Renal cortex interstitium (tissue), 15 donors: ENCODE measurements at places on chromosomes 2 and 18. TPM values are rescaled to one million over a fixed set of nuclear protein-coding genes. Genes with fewer than 3 reads are reported as not detected.

- DNase-seq = no peak
Observed at GRCh38 chr18:58858591-58859468, 5.8 kb upstream of the ZNF532 start.

GRCh38 chr2:7516484-7517063 lies 599.4 kb downstream of the RNF144A start:
- no peak for DNase-seq

The CERS6 gene
- polyA plus RNA-seq = 47.0 TPM

The PLGLB2 gene
- polyA plus RNA-seq = 7.4 TPM

DNA sequence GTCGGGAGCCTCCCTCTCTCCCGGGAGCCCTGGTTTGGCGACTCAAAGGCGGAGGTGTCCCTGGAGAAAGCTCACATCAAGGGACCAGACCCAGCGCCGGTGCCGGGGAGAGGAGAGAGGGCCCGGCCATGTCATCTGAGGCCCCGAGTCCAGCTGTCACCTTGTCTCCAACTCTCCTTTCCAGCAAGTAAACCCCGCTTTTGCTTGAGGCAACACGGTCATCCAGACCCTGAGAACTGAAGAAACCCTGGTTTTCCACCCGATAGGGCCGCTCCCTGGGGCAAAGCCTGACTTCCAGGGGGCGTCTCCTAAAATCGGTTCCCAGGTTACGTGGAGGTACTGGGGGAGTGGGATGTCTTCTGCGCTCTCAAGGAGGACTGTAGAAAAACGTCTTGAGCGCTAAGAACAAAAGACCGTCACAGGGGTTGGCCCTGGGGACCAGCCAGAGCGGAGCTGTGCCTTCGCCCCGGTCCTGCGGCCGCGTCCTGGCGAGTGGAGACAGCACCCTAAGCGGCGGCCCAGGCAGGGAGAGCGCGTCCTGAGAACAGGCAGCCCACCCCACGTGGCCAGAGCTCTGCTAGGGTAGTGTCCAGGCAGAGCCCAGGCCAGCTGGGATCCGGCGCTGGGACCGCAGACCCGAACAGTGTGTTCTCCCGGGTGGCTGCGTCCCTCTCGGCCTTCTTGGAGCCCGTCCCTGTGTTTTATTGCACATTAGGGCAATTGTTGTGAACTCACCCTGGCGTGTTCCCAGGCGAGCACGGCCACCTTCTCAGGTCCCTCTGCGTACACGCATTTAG lies 55.7 kb downstream of the TMEM18 start:
- DNase-seq = no peak
